NCI-H2171 (cell line): ENCODE measurements at places on chromosomes 5 and 9.

DNA sequence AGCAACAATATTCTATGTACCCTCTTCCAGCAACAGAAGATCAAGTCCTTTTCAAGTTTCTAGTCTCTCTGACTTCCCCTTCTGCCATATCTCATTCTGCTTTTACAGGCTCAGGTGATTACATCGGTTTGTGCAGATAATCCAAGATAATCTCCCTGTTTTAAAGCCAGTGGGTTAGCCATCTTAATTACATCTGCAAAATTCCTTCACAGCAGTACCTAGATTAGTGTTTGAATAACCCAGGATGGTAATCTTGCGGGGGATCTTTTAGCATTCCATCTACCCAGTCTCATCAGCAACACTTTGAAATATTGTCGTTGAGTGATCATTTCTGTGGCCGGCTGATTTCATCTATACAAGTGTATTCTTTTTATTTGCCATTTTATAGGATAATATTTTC is 130.2 kb downstream of the GHR start:
- DNase-seq, result no peak

DNA sequence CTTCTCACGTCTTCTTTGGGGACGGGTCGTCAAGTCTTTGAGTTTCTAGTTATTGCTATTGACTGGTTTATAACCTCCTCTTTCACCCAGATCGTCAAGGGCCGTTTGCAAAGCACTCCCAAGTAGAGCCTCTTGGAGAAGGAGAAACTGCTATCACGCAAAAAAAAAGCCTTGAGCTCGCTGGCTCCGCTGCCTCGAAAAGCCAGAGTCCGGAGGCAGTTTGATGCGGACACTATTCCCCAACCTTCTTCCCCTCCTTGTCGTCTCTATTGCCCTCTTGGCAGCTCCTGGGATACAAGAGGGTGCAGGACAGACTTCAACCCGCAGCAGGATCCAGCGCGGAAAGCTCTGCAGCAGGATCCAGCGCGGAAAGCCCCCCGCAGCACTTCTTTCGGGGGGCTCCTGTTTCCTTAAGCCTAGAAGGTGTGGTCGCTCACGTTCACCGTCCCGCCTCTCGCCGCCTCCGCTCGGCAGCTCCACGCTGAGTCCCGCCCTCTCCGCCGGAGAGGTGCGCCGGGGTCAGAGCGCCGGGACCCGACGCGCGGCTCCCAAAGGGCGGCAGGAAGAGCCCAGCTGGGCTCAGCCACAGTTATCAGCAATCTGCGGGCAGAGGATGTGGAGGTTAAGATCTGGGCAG is at the start of gene PCDHAC1:
Gene PCDHAC1, plus strand, starts transcription at position 494 of the 637 bp plus-strand sequence. CDS start 594 bp downstream, outside the sequence.
- no peak for DNase-seq

GRCh38 chr9:79061752-79062616 is 509.8 kb upstream of the TLE4 start:
- no peak for DNase-seq

- DNase-seq, result no peak
Measured at GRCh38 chr9:17863213-17863883, 284.5 kb downstream of the SH3GL2 start.

- DNase-seq, result no peak
Measured at GRCh38 chr9:113178087-113178486, 27.3 kb downstream of the SLC31A2 start.
